ENCODE measurements at places on chromosomes 5 and 9.

GRCh38 chr5:54457094-54457862 lies 1.8 kb downstream of the HSPB3 start:
- no peak for DNase-seq

- no peak for DNase-seq
Measured at GRCh38 chr5:139138109-139138508, 60.1 kb downstream of the SIL1 start.

GRCh38 chr5:14753947-14754346 lies 89.4 kb downstream of the OTULIN start:
- no peak for DNase-seq

DNA sequence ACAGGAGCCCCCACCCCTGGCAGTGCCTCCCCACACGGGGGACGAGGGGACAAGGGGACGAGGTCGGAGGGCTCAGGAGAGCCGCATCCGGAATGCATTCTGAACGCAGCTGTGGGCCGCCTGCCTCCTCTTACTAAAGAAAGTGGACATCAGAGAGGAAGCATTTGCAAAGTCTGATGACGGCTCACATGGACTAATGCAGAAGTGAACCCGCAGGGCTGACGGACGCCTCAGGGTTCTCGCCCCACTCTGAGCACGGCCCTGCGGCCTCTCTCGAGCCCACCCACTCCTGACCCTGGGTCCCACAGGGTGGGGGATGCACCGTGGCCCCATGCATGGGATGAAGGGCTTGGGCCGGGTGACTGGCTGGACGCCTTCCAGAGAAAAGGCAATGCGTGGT lies 5.9 kb downstream of the LPCAT1 start:
- DNase-seq = peak; percentile 56

GRCh38 chr5:83097689-83098231 lies 20.4 kb downstream of the XRCC4 start:
- no peak for DNase-seq

DNA sequence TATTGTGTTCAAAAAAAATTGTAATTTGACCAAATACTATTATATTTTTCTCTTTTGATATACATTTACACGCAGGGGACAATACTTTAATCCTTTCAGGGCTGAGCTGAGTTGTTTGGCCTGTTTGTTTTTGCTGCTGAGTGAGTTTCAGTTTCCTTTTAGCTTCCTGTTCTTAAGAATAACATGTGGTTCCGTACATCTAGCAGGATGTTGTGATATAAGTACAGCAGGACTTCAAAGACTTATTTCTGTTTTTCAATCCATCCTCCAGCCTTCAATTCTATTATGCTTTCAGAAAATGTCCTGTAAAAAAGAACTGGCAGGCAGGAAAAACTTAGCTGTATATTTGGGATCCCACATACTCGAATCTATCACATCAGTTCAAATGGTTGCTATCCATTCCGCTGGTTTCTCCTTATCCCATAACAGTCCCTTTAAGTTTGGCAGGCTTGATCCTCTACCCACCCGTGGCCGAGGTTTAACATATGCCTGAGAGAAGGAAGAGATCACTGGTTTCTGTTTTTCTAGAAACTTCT lies 1037.3 kb upstream of the ACO1 start:
- no peak for DNase-seq

DNA sequence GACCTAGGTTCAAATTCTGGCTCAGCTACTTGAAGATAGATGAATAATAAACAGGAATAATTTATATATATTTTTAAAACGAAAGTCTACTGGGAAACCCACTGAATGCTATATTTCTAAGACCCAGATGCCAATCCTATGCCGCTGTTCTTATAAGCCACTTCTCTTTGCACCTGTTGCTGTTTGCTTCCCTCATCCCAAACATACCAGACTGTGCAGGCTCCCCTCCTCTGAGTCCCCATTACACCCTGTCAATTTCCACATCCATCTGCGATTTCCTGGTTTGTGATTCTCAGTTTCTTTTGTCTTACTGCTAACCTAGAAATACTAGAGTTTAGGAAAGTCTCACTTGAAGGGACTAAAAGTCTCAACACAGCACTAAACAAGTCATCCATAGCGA lies 92.8 kb upstream of the CAST start:
- DNase-seq = no peak

GRCh38 chr9:114925039-114925438 lies 5.4 kb downstream of the TNFSF8 start:
- no peak for DNase-seq

GRCh38 chr5:176897263-176897662 lies 1.9 kb downstream of the HK3 start:
- peak; percentile 18 for DNase-seq

DNA sequence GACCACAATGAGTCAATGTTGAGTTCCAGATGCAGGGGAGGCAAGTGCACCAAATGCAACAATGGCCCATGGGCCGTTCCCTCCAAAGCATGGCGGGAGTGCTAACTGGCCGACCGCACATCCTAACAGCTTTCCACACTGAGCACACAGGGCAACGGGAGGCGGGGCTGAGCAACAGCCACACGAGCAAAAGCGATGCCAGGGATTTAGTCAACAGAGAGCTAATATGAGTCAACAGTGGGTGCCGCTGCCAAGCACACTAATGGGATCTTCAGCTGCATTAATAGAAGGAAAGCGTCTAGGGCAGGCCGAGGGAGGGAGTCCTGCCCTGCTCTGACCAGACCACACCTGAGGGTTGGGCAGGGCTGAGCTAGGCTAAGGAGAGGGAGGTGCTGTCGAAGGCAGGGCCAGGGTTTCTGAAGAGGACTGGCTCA lies 4.6 kb downstream of the EPB41L4B start:
- DNase-seq = peak; percentile 87

GRCh38 chr5:93721511-93721910 lies 19.9 kb downstream of the POU5F2 start:
- DNase-seq = no peak

GRCh38 chr5:131081913-131082488 lies 83.1 kb downstream of the HINT1 start:
- no peak for DNase-seq

DNA sequence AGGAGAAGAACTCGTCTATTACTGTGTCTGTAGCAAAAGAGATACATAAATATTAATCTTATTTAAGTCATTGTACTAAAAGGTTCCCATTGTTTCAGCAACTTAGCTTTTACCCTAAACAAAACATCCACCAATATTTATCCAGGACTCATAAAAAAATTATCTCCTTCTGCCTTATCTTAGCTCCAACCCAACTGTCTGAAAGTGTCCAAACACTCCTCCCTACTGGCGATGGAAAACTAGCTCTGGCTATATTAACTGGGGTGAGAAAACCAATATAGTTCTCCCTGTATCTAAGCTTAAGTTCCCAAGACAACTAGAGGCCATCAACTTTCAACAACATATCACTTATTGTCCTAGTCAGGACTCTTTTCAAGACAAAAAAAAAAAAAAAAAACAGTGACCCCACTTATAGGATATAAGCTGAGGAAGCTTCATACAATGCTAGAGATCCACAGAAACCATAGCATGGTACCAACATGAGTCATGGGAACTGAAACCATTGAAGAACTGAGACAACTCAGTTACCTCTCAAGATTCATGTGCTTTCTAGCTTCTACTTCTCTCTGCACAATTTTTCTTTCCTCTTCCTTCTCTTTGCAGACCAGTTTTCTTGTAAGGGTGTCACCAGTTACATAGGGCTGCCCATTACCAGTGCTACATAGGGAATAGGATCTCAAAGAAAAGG lies 150.7 kb upstream of the RASA1 start:
- no peak for DNase-seq

- no peak for DNase-seq
Measured at GRCh38 chr9:90969021-90969675, 167.5 kb downstream of the SYK start.

GRCh38 chr5:115096034-115096769 lies 73.5 kb downstream of the TRIM36 start:
- DNase-seq = no peak

GRCh38 chr9:68728731-68729130 lies 23.7 kb downstream of the PIP5K1B start:
- DNase-seq = no peak

DNA sequence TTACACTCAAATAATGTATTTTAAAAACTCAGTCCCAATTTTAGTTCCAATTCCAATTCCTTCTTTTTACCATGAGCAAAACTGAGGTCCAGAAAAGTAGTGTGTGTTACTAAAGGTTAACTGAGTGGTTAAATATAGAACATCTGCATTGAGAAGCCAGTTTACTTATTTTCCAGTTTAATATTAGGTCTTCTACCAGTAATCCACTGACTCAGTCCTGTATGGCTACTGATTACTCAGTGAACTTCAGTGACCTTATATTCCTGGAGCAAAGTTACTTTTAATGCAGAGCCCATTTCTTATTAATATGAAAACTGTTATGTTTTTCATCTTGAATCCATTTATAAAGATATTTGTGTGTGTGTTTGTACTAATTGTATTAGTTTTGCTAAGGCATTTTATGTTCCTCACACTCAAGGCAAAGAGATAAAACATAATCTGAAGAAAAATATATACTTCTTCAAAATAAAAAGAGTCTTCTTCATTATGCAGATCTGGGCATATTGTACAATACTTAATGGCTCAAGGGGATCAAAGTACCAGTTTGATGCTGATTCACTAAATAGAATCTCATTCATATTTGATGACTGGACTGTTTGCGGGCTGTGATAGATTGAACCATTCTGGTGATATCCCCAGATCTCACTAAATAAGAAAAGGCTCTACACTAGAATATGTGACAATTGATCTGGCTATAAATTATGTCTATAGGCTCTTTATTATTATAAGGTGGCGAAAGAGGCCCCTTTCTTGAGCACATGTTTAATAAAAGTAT lies 60.8 kb downstream of the DMXL1 start:
- DNase-seq = no peak

DNA sequence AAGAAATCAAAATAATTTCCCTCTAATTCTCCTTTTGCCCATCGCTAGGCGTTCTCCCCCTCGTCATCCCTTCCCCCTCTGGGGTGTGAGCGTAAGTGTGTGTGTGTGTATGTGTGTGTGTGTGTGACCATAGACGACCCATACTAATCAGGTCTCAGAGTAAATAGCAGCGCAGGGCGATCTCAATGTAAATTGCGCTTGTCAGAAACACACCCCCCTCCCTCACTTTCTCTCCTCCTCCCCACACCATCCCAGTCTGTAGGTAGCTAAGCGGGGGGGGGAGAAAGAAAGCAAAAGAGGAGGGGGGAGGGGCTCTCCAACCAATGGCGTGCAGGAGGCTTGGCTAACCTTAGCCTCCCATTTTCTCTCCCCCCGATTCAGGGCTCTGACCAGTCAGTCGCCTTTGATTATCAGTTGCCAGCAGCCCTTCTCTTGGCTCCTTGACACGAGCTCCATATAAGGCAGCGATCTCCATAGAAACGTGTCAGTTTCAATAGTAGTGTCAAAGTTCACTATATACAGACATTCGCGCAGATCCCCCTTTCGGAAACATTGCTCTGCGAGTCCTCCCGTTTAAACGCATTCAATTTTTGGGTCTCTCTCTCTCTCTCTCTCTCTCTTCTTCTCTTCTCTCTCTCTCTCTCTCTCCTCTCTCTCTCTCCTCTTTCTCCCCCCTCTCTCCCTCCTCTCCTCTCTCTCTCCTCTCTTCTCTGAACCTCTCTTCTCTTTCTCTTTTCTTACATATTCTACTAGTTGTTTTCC lies at the start of gene NR2F1:
NR2F1 (plus strand) TSS at position 546 of the 762 bp plus-strand sequence. CDS start 1,802 bp downstream, outside the sequence.
- no peak for DNase-seq

GRCh38 chr5:149349382-149349781 lies 4.1 kb downstream of the GRPEL2 start:
- DNase-seq = no peak

GRCh38 chr5:177486256-177486655 lies 11.1 kb downstream of the PDLIM7 start:
- DNase-seq = no peak

- DNase-seq = no peak
Measured at GRCh38 chr9:131636593-131636992, 91.3 kb downstream of the PRRT1B start.

DNA sequence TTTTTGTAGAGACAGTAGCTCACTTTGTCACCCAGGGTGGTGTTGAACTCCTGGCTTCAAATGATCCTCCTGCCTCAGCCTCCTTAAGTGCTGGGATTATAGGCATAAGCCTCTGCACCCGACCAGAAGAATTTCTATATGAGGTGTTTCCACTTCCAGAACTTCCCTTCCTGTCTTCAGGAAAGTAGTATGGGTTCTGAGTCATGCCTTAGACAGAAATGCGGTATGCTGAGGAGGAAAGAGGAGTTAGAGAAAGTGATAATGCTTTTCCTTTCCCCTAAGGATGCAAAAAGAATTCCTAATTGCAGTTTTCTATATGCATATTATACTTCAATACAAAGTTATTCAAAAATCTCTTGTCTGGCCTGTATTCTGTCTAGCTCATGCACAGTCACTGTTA lies 16.4 kb upstream of the ADAMTSL1 start:
- DNase-seq = no peak

- peak; percentile 34 for DNase-seq
Measured at GRCh38 chr9:133269537-133270362, 5.3 kb downstream of the ABO start.

- no peak for DNase-seq
Measured at GRCh38 chr5:31845361-31845760, 206.4 kb downstream of the PDZD2 start.

DNA sequence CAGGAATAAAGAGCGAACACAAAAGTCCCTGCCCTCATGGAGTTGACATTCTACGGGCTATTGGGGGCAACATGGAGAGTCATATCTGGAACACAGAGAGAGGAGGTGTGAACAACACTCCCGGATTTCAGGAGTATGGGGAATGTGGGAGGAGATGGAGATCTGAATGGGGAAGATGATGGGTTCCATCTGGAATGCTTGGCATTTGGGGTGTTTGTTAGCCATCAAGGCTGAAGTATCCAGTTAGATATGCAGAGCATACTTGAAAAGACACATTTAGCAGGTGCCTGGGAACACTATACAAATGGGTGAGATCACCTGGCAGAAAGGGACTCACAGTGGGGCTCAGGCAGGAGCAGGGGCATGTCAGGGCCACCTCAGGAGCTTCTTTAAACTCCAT lies 61.1 kb downstream of the EGFLAM start:
- no peak for DNase-seq

GRCh38 chr9:93278144-93278543 lies 94.2 kb downstream of the WNK2 start:
- DNase-seq = no peak

DNA sequence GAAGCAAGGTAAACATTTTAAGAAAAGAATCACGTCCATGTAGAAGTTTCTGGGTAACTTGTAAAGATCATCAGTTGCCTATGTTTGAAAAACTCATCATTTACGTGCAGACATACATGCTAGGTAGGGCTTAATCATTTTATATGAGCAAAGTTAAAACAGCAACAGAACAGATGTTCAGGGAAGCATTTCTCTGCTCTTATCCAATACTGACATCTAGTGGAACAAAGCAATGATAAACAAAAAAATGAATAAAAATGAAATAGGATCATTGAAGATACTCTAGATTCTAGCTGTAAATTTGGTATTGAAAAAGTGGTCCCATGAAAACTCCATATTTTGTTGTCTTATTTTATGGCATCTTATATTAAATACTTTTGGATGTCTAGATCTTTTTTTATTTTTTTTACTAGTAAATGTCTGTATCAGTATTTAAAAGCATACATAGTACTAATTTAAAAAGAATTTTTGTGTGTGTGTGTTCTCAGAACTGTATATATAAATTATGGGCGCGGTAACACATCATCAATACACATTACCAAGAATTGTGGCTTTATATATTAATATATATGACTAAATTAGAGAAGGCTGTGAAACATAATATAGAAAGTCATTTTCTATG lies 1050.2 kb downstream of the CDH12 start:
- no peak for DNase-seq

- no peak for DNase-seq
Measured at GRCh38 chr5:2695200-2695891, 56.1 kb downstream of the IRX2 start.

- DNase-seq = no peak
Measured at GRCh38 chr5:100771181-100771580, 131.9 kb downstream of the ST8SIA4 start.

Data from lower leg skin (tissue), 4 donors.